ENCODE measurements at places on chromosomes 4 and X.

DNA sequence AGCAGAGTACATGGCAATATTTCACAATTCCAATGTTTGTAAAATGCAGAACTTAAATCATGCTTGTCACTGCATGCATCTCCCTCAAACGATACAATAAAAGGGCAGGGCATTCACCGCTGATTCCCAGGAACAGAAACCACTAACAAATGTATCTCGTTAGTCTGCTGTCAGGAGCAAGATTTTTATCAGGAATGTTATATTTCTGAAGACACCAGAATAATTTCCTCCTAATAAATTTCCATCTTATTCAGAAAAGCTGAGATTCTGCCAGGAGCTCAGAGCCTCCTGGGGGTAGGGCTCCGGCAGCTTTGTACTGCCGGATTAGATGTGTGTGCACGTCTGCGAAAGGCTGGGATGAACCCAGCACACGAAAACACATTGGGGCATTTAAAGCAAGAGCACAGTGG, 54.0 kb upstream of the LDB2 start:
- DNase-seq, result no peak

GRCh38 chrX:77930581-77930980, 20.1 kb downstream of the ATP7A start:
- DNase-seq, result no peak

DNA sequence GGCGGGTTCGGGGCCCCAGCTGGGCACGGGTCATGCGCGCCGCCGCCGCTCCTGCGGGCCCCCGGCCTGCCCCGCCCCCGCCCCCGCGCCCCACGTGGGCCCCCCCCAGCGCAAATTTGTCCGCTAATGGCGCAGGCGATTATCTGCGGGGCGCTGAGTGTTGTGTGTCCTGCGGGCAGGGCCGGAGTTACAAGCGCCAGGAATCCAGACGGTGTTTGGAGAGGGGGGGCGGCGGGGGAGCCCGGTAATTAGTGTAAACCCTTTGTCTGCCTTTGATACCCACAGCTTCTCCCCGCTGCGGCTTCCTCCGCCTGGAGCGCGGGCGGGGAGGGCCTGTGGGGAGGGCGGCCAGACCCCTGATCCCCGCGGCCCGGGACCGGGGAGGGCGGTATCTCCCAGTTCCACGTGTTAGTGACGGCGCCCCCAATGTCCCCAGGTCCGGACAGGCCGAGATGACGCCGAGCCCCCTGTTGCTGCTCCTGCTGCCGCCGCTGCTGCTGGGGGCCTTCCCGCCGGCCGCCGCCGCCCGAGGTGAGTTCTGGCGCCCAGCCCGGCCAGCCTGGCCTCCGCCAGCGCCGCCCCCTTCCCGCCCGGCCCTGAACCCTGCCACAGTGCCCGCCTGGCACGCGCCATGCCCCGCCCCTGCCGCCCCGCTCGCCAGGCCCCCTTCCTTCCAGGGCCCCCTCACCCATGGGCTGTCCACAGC, 761 bp downstream of the FGFRL1 start:
- no peak for DNase-seq

DNA sequence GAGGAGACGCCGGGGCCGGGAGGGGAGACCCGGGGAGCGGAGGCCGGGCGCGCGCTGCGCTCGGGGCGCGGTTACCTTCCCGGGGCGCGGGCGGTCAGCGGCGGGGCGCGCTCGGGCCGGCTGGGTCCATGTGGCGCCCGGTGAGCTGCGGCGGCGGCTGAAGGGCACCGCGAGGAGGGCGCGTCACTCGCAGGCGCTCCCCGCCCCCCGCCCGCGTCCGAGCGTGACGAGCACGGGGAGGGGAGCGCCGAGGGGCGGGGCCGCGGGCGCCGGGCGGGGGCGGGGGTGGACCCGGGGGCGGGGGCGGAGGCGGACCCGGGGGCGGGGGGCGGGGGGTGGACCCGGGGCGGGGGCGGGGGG, at the start of gene CPLX1:
CPLX1 (minus strand) TSS at position 159 of the 360 bp plus-strand sequence. CDS start 1,607 bp downstream, outside the sequence.
- no peak for DNase-seq

DNA sequence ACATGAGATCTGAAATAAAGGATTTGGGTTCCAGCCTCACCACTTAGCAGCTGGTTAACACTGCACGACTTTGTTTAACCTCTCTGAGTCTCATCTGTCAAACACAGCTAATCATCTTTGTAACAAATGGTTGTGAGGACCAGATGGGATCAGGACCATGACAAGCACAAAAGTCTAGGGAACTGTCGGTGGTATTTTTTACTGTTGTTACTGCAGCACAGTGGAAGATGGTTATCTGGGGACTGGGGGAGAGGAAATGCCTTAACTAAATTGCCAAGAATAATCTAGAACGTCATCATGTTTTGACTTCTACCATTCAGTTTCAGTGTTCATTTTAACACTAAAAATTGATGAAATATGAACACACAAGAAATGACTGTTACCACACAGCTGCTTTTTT, 99.5 kb downstream of the ADGRA3 start:
- DNase-seq, result no peak

- no peak for DNase-seq
Observed at GRCh38 chr4:10240691-10241090, 124.1 kb upstream of the WDR1 start.

- DNase-seq, result no peak
Observed at GRCh38 chrX:63664741-63665140, 120.3 kb downstream of the ARHGEF9 start.

DNA sequence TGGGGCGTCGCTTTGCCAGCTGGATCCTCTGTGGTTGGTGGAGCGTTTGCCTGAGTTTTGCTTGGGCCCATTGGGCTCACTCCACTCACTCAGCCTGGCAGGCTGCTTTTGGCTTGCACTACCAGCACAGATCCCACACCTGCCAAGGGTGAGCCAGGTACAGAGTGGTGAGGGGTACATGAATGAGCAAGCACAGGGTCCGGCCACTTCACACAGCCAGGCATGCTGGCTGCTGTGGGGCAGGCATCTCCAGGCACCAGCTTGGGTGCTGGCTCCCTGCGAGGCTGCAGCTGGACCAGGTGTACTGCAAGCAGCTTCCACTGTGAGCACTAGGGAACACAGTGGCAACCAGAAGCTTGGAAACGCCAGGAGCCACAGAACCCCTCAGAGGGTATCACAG, 60.1 kb upstream of the NPNT start:
- DNase-seq, result no peak

- DNase-seq, result no peak
Observed at GRCh38 chr4:123553279-123553678, 156.7 kb downstream of the SPRY1 start.

DNA sequence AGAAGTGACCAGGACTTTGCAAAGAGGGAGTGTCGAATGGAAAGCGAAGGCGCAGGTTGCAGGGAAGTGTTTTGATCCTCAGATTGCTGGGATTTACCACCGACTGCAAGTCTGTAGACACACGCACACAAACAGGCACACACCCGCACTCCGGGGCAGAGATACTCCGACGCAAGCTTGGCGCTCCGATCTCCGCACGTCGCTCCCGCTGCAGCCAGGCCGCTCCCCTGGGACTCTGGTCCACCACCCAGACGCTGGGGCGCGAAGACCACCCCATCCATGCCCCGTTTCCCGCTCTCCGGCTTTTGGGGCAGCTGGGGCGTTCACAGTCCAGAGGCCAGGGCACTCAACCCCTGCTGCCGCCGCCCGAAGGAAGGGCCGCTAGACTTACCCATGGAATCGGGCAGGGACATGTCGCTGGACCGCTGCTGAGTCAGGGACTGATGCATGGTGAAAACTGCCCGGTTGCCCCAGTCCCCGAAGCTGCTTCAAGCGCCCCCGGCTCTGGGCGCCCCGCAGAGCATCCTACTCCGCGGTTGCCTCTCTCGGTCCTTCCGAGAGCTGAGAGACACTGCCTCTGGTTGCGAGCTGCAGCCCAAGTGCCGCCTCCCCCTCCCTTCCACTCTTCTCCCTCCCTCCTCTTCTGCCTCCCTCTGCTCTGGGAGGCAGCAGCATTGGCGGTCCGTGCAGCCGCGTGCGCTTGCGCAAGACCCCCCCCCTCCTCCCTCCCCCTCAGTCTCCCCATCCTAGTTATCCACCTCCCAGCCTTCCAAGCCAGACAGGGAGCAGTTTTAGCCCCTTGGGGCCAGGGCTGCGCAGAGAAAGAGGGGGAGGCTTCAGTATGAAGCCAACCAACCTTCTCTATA, at the start of gene TMEM255A:
TMEM255A (minus strand) TSS at position 601 of the 866 bp plus-strand sequence; CDS start at position 449, 152 bp downstream.
- no peak for DNase-seq

DNA sequence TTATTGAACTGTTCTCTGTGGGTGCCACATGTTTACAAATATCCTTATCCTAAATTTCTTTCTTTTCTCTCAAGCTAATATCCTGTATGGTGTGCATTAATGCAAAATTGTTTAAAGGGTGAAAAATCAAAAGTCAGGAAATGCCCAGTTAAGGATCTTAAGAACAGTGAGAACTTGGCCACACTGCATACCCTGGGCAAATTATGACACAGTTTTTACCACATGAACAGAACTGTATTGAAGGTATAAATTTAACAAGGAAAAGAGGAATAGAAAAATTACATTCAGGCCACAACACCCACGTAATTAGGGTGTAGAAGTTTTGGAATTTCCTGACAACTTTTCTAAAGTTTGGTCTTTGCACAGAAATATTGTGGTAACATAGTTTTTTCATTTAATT, 94.4 kb upstream of the HCCS start:
- DNase-seq, result no peak

DNA sequence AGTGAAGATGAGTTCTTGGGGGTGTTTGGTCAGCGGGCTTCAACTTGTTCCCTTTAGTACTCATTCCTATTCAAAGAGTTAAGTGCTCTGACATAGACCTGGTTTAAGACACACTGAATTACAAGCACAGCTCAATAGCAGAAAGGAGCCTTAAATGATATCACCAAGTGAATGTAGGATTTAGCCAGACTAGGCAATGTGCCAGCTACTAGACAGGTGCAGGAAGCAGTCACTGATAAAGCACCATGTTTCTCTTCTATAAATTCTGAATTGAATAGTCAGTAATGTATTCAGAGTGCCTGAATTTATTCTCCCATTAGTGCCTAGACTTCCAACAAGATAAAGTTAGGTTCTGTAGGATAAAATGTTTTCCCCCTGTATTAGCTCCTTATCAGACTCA, 63.6 kb downstream of the ASB9 start:
- no peak for DNase-seq

GRCh38 chrX:47623540-47624027, 3.9 kb upstream of the SYN1 start:
- DNase-seq, result no peak

- no peak for DNase-seq
Observed at GRCh38 chrX:153681175-153681574, 6.6 kb upstream of the SLC6A8 start.

GRCh38 chr4:125316401-125316790, 1.6 kb downstream of the FAT4 start:
- no peak for DNase-seq

DNA sequence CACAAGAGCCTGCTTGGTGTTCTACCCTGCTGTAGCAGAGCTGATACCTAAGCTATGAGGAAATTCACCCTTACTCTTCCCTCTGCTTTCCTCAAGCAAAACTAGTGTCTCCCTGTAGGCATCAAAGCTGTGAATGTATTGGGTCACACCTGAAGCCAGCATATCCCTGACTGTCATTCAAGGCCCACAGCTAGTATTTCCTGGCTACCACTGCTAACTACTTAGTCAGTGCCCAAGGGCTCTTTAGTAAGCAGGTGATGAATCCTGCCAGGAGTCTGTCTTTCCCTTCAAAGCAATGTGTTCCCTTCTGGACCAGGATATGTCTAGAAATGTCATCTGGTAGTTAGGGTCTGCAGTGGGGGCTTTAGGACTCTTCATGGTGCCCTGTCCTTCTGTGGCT, 125.7 kb downstream of the RPA4 start:
- no peak for DNase-seq
